ENCODE measurements at places on chromosomes 3 and 15.

DNA sequence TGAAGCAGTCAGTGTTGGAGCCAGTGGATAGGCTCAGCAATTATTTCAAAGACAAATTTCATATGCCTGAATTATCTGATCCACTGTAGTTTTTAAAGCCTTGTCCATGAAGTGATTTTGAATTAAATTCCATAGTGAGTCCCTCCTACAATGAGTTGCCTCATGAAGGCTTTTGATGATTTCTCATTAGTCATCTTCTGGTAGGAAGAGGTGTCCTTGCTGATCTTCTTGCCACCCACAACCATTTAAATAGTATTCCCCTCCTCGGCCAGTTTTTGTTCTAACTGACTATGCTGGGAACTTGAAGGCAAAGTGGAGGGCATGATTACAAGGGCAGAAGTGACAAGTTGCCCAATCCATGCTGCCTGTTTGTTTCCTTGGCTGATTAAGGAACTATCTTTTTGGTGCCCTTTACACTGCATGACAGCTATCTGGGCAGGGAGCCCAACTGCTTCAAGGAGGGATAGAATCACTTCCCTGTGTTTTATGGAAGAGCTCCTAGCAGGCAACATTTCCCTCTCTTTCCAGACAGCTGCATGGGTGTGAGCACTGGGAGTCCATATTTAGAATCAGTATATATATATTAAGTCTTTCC is 617.5 kb downstream of the ZPLD1 start:
- no peak for DNase-seq

GRCh38 chr15:84649706-84650105 is 4.4 kb downstream of the WDR73 start:
- DNase-seq: no peak

DNA sequence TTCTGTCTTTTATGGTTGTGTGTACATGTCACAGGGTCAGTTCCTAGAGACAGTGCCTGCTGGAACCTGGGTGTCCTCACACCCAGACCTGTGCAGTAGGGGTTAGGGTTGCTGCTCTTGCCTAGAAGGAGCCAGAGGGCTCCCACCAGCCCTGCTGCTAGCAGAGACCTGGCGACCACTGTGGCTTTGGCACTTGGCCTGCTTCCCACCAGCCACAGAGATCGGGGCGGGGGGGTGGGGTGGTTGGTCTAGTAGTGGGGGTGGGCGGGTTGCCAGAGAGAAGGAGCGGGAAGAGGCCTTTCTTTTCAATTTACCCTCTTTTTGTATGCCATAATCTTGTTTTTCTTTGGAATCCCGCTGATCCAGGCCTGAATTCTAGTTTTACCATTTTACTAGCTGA is 29.4 kb downstream of the EEFSEC start:
- no peak for DNase-seq

GRCh38 chr3:136749091-136749490 is 3.1 kb downstream of the STAG1 start:
- no peak for DNase-seq

DNA sequence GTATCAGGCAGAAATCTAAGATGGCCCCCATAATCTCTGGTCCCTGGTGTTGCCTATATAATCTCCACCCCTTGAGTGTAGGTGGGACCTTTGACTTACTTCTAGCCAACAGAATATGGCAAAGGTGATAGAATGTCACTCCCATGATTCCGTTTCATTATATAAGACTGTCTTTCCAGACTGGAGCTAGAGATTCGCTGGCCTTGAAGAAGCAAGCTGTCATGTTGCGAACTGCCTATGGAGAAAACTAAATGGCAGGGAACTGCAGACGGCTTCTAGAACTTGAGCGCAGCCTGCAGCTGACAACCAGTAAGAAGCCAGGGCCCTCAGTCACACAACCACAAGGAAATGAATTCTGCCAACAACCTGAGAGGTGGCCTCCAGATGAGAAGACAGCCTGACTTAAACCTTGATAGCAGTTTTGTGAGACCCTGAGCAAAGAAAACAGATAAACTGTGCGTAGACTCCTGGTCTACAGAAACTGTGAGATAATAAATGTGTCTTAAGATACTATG is 2.2 kb upstream of the KPNA1 start:
- DNase-seq: no peak

GRCh38 chr15:28044121-28044672 is 54.9 kb downstream of the OCA2 start:
- no peak for DNase-seq

DNA sequence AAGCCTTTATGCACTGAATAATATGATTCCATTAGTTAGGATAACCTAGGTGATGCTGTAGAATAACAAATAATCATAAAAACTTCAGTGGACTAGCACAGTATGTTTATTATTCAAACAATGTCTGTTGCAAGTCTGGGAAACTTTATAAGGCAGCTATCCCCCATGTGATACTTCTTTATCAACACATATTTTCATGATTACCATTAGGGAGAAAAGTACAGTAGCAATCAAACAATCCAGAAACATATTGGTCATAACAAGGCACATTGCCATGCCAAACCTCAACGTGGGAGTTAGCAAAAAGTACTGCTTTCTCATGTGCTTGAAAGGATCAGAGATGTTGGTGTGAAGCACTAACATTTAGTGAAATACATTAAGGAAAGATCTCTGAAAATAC is 35.5 kb downstream of the EOMES start:
- DNase-seq: no peak

GRCh38 chr3:35639254-35640186 is at the start of gene ARPP21:
Gene ARPP21 (plus strand): TSS chr3:35639525. CDS start chr3:35681752, 42,227 bp downstream.
- no peak for DNase-seq

GRCh38 chr3:78402720-78403119 is 1362.8 kb downstream of the ROBO2 start:
- no peak for DNase-seq

- DNase-seq: no peak
Measured at GRCh38 chr3:106759731-106760130, 617.5 kb upstream of the CCDC54 start.

- no peak for DNase-seq
Measured at GRCh38 chr3:80097674-80098073, 329.9 kb upstream of the ROBO1 start.

- no peak for DNase-seq
Measured at GRCh38 chr15:70286113-70286806, 188.5 kb upstream of the TLE3 start.

DNA sequence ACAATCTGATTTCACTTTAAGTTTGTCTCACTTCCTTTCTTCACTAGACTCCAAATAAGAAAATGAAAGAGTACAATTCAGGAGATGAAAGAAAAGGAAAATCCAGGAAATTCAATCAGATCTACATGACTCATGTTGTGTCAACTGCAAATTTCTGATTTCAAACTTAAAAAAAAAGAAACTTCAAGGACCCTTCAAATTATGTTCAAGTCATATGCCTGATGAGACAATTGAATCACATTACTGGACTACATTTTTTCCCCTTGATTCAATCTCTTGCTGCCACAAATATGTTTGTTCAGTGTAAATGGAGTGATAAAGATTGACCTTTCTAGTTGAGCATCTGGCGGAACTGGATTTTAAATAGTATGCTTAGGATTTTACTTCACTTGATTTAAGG is 37.4 kb downstream of the FRMD5 start:
- DNase-seq: no peak

DNA sequence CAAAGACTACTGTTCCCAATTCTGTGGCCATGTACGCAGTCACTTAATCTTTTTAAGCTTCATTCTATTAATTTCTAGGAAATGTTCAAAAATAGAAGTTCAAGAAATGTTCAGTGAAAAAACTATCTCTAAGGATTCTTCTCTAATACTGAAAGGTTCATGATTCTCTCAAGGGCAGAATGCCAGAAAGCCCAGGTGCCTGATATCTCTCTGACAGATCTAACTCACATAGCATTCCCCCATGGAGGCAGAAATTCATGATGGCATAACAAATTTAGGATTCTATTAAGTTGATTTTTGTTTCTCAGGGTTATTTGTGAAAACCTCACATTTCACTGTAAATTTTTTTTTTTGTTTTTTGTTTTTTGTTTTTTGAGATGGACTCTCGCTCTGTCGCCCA is 17.5 kb downstream of the CHRM5 start:
- DNase-seq: no peak

- no peak for DNase-seq
Measured at GRCh38 chr15:51620641-51621040, 1.9 kb downstream of the DMXL2 start.

- no peak for DNase-seq
Measured at GRCh38 chr3:14289590-14290461, 111.2 kb downstream of the LSM3 start.

GRCh38 chr15:51185213-51186159 is 90.8 kb upstream of the TNFAIP8L3 start:
- no peak for DNase-seq

GRCh38 chr15:68725736-68726135 is 95.0 kb downstream of the ANP32A start:
- no peak for DNase-seq

GRCh38 chr3:185205865-185206264 is 48.0 kb downstream of the EHHADH start:
- DNase-seq: no peak

GRCh38 chr15:89728254-89728653 is 22.8 kb downstream of the MESP1 start:
- no peak for DNase-seq

DNA sequence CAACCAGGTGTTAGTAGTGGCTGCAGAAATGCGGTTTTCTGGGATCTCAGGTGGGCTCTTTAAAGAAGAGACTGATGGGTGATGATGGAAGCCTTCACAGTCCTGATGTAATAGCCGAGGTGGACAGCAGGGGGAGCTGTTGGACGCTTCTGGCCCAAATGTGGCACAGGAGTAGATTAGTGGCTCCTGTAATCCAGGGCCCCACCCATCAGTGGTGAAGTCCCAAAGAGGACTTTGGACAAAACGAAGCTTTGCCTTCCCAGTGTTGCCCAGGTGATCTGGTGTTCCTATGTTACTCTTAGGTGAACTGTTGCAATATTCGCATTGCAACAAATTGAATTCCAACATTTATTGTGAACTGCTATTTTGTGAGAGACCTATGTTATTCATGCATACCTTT is 31.8 kb upstream of the MYZAP start:
- no peak for DNase-seq

DNA sequence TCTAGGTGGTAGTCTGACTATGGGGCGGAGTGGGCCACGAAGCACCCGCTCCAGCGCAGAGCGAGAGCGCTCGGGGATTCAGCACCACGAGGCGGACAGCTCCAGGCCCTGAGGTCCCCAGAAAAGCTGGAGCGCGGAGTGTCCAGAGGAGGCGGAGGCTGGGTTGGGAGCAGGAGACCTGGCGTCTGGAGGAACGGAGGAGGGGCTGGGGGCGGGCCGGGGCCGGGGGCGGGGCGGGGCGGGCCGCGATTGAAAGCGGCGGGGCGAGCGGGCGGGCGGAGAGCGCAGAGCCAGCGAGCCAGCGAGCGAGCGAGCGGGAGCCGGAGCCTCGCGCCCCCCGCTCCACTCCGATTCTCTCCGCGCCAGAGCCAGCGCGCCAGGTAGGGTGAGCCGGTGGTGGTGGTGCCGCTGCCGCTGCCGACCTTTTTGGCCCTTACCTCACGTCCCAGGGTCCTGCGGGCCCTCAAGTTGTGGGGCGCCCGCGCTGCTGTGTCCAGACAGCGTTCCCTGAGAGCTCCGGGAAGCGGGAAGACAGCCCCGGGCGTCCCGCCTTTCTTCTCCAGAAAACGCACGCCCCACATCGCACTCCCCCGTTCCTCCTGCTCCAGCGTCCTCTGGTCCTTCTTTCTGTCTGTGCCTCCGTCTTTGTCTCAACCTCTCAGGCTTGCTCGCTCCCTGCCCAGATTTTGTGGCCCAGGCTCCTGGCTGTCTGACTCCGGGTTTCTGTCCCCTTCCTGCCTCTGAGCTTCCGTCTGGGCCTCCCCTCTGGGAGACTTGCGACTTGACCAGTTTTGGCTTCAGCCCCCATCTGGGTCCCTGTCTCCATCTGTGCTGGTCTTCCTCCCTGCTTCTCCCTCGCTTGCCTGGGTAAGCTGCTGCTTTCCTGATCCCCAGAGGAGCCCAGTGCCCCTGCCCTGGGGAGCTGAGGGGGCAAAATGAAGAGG is at the start of gene GRM2:
Gene GRM2 (plus strand): TSS at position 281 of the 944 bp plus-strand sequence. CDS start 1,916 bp downstream, outside the sequence.
- DNase-seq: no peak

DNA sequence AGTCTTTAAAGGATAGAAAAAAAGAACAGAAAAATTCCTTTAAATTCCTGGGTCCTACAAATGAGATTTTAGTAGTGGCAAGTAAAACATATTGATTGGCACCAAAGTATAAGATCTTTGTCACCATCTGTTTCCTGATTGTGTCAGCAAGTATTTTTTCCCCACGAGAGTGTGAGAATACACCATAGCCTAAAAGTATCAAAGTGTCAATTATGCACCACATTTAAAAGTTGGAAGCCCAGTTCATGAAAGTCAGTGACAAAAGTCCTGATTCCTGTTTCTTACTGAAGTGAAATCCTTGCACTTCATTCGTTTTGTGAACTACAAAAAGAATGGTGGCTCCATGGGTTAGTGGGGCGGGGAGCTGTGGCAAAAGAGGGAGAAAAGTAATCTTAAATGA is 83.8 kb upstream of the DPH6 start:
- no peak for DNase-seq

DNA sequence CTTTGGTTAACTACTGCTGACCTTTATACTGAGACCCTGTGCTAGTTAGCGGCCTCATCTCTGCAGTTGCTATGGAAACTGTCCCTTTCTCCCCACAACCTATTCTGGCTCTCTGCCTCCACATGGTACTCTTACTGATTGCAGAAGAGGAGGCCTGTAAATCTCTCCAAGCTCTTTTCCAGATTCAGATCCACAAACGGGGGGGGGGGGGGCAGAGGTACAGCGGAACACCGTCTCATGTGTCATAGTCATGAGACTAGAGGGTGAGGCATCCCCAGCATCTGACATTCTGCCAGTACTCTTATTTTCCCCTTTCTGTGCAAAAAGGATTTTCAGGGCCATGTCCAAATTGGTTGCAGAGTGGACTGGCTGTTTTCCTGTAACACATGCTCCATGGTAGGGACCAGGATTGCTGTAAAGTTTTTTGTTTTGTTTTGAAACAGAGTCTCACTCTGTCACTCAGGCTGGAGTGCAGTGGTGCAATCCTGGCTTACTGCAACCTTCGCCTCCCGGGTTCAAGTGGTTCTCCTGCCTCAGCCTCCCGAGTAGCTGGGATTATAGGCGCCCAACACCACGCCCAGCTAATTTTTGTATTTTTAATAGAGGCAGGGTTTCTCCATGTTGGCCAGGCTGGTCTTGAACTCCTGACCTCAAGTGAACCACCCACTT is 8.3 kb upstream of the MAP1A start:
- no peak for DNase-seq

DNA sequence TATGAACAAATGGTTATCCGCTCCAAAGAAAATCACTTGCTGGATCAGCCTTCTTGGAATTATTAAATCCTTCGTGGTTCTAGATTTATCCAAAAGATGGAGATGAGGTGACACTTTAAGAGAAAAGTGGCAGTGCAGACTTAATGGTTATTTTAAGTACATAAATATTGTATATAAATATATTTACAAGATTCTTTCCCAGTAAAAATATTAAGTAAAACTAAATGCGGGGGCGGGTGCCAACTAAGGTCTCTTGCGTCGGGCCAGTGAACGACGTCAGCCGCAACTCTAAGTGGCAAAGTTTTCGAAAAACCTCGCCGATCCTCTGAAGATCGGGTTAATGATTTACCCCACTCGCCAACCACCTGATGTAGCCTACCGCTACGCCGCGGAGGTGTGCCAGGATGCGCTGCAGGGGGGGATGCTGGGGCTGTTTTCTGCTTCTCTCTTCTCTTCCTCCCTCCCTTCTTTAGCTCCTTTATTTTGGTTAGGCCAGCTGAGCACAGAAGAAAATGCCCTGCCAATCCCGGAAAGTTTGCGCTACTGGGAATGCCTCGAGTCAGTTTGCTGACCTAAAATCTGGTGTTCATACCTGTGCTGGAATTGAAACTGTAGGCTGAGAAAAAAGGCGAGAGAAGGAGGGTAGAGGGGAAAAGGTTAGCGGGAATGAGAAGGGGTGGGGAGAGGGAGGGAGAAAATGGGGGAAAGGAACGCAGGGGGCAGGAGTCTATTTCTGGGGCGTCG is 7.6 kb upstream of the FOXB1 start:
- no peak for DNase-seq

Measured in T-cell (primary cell).